Forelimb muscle (tissue), 1 donor: ENCODE measurements at places on chromosomes 6 and 20. TPM values are rescaled to one million over a fixed set of nuclear protein-coding genes. Genes with fewer than 3 reads are reported as not detected.

- no peak for DNase-seq
These were observed 17.8 kb upstream of the BTN1A1 start for GRCh38 chr6:26482338-26482737.

DNA sequence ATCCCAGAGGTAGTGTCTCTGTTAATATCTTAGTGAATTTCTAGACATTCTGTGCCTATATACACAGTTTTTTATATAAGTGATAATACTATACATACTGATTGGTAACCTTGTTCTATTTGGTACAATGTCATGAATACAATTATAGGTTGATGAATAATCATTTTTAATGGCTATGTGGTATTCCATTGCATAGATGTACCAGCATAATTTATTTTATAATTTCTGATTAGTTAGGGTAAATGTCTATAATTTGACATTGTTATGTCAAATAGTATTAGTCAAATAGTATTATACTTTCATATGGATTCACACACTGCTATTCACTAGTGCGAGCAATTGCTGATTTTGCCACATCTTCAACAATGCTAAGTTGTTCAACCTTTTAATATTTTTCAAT lies 110.8 kb upstream of the SCGN start:
- no peak for DNase-seq

DNA sequence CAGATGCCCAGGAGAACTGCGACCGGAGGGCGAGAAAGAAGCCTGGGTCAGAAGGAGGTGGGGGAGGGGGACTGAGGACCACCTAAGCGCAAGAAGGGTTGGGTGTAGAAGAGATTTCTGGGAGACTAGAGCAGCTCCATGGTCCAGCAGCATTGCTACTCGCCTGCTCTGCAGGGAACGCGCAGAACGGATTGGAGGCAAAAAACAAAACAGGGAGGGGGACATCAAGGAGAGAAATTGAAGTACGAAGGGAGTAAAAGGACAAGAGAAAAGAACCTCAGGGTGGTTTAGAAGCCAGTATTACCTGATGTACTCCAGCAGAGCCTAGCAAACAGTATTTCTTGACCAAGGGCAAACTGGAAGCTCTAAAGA lies 537 bp upstream of the GABBR1 start:
- DNase-seq = peak; percentile 19

DNA sequence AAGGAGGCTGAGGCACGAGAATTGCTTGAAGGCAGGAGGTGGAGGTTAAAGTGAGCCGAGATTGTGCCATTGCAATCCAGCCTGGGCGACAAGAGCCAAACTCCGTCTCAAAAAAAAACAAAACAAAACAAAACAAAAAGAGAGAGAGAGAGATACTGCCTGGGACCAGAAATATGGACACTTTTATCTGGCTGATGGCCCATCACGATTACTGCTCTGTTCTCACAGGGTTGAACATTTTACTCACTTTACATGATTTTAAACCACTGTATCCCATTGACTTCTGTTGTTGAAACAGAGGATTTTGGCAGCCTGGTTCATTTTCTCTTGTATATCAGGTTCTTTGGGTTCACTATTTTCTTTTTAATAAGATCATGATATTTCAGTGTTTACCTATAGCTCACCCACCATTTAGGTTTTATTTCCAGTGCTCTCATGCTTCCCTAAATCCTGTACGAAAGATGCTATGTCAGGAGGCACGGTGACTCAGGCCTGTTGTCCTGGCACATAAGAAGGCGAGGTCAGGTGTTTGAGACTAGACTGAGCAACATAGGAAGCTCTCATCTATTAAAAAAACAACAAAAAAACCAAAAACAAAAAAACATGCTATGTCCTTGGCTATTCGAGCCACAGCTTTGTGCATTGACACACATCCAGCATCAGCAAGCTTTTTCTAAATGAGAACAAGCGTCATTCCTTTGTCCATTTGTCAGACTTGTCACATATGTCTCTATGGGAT lies 34.5 kb upstream of the RREB1 start:
- DNase-seq = no peak

DNA sequence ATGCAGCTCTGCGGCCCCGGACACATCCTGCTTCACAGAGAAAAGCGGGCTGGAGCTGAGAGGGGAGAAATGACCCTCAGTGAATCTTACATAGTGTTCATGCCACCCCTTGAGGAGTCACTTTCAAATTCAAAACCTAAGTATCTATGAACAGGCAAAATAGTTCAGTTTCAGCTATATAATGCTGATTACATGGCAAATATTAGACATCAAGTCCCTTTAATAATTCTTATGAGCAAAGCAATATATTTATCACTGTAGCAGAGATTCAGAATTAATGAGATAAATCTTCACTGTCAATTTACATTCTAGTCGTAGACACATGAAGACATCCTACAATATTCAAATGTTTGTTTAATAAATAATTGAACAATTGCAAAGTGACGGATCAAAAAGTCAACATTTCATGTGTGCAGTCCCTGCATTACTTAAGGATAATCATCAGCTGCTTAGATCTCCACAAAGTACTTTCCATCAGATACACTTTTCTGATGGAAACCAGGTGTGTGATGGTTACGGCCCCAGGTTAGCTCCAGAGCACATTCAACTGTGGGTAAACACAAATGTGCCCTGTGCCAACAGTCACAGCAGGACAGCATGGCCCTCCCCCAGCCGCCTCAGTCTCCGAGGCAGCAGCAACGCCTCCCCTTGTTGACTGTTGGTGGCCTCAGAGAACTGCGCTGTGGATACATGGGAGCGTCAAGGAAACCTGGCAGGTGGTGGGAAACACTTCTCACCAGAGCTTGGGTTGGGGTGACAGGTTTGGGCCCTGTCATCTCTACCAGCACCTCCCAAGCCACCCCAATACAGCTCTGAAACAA lies 787 bp upstream of the PRR18 start:
- no peak for DNase-seq

- DNase-seq = no peak
These were observed 172.6 kb upstream of the SOX4 start for GRCh38 chr6:21420926-21421325.

GRCh38 chr20:22920898-22921297 lies 114.2 kb upstream of the SSTR4 start:
- no peak for DNase-seq

DNA sequence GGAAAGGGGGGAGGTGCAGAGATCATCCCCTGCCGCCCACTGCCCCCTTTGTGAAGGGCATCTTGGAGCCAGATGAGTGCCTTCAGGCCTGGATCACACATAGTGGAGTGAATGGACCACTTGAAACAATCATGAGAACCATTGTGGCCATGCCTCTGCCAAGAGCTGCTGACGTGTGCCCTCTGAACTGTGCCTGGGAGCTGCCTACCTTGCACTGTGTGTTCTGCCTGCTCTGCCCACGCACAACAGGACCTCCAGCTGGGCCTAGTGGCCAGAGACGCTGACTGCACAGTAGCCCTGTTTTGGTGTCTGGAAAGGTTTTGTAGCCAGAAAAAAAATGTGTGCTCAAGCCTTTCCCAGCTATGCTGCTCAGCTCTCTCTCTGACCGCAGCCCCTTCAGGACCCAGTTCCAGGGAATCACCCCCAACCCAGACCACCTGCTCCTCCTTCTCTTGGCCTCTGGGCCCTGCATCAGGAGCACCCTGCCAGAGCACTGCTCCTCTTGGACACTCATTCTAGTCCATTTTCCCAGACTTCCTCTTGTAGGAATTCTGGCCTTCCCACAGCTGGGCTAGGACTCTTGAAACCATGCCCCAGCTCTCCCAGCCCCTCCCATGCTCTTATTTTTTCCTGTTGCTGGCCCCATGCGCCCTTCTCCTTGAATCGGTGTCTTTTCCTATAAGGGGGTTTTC lies 1.6 kb upstream of the ADIG start:
- DNase-seq = no peak

GRCh38 chr6:84652356-84653026 lies 111.9 kb downstream of the TBX18 start:
- DNase-seq = peak; percentile 13

PTK7 gene
- 53.2 TPM for polyA plus RNA-seq

BTN3A1 gene
- 20.7 TPM for polyA plus RNA-seq

- no peak for DNase-seq
These were observed 48.5 kb downstream of the PTPRK start for GRCh38 chr6:128471907-128472306.

PLN gene
- 5.4 TPM for polyA plus RNA-seq

MLN gene
- not detected for polyA plus RNA-seq

TREML2 gene
- polyA plus RNA-seq = 0.11 TPM

GRCh38 chr20:53163486-53163885 lies 191.3 kb downstream of the TSHZ2 start:
- no peak for DNase-seq
